ENCODE measurements at places on chromosomes 4 and X.

DNA sequence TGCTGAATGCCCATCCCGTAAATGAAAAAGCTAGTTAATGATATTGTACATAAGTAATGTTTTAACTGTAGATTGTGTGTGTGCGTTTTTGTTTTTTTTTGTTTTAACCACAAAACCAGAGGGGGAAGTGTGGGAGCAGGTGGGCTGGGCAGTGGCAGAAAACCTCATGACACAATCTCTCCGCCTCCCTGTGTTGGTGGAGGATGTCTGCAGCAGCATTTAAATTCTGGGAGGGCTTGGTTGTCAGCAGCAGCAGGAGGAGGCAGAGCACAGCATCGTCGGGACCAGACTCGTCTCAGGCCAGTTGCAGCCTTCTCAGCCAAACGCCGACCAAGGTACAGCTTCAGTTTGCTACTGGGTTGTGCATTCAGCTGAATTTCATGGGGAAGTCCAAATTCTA is at the start of gene SPP1:
Gene SPP1, plus strand, starts transcription at position 249 of the 400 bp plus-strand sequence. CDS start 1,182 bp downstream, outside the sequence.
- DNase-seq, result peak; percentile 29

GRCh38 chr4:24736066-24736465 is 59.3 kb upstream of the SOD3 start:
- no peak for DNase-seq

DNA sequence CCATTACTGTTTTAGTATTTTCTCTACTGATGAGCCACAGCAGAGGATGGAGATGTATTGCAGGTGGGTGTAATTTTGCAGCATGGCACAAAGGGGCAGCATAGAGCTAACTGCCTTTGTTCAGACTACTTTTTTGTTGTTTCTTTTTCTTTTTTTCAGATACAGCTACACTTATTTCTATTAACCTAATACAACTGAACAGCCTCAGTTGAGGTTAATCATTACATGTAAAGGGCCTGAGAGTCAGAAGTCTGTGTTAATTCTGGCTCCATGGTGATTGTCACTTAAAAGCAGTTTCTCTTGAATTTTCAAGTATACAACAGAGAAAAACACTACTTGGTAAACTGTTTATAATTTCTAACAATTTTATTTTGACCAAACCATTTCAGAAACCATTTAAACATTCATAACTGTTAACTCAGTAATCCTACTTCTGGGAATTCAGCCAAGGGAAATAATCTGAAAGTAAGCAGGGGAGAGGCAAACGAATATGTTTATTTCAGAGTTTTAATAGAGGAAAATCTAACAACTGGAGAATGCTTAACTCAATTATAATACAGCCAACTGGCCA is 13.9 kb upstream of the PPEF2 start:
- peak; percentile 50 for DNase-seq

- no peak for DNase-seq
Observed at GRCh38 chrX:11290416-11291102, 2.7 kb upstream of the AMELX start.

DNA sequence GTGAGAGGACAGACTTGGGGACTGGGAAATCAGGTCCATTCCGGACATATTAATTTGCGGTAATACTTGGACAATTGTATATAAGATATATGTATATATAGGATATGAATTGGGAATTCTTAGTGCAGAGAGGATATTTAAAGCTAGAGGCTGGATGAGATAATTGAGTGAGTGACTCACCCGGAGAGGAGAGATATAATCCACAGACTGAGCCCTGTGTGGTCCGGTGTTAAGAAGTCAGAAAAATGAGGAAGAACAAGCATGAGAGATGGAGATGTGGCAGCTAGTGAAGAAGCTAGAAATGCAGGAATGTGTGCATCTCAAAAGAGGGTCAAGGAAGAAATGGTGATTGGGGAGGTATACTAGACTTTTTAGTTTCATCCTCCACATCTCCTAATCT is 336.2 kb downstream of the SLC7A11 start:
- no peak for DNase-seq

DNA sequence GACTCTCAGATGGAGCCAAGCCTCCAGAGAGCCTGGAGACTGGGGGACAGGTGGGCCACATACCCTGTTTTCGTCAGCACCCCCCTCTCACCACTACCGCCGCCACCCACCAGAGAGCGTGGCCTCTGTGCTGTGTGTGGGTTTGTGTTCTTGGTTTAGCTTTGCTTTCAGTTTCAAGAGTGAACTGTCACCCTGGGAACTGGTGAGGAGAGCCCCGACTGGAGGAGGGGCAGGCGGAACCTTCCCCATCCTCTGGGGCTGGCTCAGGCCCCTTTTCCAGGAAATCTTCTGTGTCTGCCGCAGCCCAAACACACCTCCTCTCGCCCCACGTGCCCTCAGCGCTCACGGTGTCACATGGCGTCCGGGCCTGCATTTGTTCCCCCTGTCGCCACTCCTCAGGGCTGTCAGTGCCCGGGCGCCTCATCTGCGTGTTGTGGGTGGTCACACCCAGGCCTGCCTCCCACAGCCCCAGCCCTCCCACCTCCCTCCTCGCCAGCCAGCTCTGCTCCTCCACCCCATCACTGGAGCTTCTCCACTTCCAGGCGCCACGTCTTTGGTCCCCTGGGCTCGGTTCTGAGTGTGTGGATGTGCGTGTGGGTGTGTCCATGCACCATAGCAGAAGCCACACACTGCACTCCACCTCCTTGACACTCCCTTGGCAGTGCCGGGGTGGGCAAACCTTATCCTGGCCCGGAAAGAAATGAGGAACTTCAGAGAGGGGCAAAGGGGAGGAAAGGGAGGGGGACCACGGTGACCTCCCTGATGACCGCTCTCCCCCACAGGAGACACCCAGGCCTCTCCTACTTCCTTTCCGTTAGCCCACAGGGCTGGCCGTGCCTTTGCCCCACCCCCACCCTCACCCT is 27.8 kb downstream of the ELF4 start:
- DNase-seq, result no peak

- DNase-seq, result no peak
Observed at GRCh38 chr4:109928327-109929045, 15.8 kb downstream of the EGF start.

GRCh38 chrX:130211415-130212186 is 39.8 kb downstream of the RAB33A start:
- no peak for DNase-seq

DNA sequence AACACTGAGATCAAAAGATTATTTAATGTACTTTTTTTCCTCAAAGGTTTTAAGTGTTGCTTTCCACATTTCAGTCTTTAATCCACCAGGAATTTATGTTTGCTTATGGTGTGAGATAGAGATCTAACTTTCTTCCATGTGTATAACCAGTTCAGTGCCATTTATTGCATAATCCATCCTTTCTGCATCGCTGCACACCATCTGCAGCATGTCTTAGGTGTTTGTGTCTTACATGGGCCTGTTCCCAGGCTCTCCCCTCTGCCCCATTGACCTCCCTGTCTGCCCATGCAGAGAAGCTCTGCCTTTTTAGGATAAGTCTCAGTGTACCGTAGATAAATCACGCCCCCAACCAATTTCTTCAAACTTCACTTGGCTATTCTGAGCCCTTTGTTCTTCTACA is 30.3 kb downstream of the NSDHL start:
- no peak for DNase-seq

- DNase-seq, result no peak
Observed at GRCh38 chr4:7757501-7758471, 181.9 kb downstream of the AFAP1 start.

- DNase-seq, result no peak
Observed at GRCh38 chrX:2376166-2376565, 124.6 kb downstream of the DHRSX start.

DNA sequence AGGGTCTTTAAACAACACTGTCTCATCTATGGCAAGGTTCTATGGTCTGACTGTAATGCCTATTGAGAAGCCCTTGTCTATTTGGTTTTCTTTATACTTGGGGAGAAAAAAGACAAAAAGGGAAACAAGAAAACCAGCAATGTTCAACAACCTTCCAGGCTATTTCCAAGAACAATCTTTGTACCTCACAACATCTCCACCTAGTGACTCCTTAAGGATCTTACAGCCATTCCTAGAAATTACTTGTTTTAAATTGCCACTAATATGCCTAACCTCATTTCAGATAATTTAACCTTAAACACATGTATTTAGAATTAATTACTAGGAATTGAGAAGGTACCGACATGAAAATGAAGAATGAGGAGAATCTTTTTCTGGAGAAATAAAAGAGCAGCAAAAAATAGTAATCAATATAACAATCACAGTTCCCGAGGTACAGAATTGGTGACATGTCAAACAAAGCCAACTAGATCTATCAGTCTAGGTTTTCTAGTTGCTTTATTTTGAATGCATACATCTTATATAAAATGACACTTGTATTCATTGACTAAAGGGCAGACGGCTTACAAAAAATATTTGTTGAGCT is 1.6 kb upstream of the RBM46 start:
- no peak for DNase-seq

- DNase-seq, result no peak
Observed at GRCh38 chr4:12612876-12613275, 871.3 kb downstream of the RAB28 start.

GRCh38 chrX:8955511-8955910 is 78.4 kb downstream of the FAM9B start:
- no peak for DNase-seq

DNA sequence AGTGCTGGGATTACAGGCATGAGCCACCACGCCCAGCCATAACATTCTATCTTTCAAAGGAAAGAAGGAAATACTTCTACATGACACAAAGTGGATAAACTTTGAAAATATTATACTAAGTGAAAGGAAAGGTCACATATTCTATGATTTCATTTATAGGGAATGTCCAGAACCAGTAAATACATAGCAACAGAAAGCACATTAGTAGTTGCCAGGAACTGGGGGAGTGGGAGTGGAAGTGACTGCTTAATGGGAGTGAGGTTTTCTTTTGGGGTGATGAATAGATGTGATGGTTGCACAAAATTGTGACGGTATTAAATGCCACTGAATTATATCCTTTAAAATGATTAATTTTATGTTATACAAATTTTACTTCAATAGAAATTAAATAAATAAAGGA is 95.7 kb upstream of the IL15 start:
- no peak for DNase-seq

GRCh38 chr4:188971125-188971524 is 831.9 kb downstream of the TRIML1 start:
- DNase-seq, result no peak

- no peak for DNase-seq
Observed at GRCh38 chrX:12790885-12791256, 341 bp upstream of the PRPS2 start.

DNA sequence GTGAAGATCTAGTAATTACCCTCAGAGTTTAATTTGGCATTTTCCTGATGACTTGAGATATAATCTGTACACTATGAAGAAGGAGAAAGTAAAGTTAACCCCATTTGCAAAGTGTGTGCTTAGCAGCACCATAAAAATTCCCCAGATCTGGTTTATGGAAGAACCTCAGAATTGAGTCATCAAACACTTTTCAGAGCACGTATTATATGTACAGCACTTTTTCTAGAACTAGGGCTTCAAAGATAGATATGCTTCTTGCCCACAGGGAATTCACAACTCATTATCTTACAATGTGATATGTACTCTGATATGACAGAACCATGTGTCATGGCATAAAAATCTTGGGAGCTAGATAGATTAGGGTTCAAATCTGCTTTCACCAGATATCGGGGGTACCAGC is 150.9 kb downstream of the SLC10A7 start:
- DNase-seq, result no peak

- DNase-seq, result no peak
Observed at GRCh38 chr4:25861951-25862410, 807 bp downstream of the SEL1L3 start.

- DNase-seq, result no peak
Observed at GRCh38 chr4:150140774-150141400, 62.6 kb downstream of the DCLK2 start.

GRCh38 chr4:176367771-176368465 is 48.2 kb downstream of the SPCS3 start:
- no peak for DNase-seq

DNA sequence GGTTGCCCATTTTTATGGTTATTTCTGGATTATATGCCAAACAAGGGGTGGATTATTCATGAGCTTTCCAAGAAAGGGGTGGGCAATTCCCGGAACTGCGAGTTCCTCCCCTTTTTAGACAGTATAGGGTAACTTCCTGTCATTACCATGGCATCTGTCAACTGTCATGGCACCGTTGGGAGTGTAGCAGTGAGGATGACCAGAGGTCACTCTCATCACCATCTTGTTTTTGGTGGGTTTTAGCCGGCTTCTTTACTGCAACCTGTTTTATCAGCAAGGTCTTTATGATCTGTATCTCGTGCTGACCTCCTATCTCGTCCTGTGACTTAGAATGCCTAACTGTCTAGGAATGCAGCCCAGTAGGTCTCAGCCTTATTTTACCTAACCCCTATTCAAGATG is 57.6 kb downstream of the SH3KBP1 start:
- no peak for DNase-seq

GRCh38 chrX:87045352-87045751 is 472.2 kb upstream of the KLHL4 start:
- DNase-seq, result no peak

DNA sequence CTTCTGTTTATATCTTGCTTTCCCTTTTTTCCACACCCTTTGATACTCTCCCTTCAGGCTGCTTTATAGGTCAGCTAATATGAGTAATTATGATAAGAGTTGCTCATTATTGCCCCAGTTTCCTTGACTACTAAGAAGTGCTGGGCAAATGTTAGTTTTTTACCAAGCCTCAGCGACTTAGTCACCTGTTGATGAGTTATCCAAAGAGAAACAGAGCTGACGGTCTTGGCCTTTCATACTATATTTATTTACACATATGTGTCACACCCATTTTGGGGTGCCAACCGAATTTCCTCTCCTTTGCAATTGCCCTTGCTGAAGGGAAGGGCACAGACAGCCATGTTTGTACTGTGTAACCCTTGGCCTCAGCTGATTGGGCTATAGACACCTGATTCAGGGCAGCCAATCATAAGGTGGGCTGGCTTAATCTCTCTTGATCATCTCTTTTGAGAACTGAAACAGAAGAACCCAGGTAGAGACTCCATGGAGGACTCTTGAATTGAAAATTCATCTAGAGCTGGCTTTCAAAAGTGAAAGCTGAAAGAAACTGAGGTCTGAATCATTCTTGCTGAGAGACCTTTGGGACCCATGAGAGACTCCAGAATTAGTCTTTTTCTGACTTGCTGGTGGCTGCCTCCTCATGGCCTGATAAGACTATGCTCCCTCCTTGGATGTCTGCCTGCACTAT is 111.7 kb upstream of the RPS6KA3 start:
- DNase-seq, result no peak

DNA sequence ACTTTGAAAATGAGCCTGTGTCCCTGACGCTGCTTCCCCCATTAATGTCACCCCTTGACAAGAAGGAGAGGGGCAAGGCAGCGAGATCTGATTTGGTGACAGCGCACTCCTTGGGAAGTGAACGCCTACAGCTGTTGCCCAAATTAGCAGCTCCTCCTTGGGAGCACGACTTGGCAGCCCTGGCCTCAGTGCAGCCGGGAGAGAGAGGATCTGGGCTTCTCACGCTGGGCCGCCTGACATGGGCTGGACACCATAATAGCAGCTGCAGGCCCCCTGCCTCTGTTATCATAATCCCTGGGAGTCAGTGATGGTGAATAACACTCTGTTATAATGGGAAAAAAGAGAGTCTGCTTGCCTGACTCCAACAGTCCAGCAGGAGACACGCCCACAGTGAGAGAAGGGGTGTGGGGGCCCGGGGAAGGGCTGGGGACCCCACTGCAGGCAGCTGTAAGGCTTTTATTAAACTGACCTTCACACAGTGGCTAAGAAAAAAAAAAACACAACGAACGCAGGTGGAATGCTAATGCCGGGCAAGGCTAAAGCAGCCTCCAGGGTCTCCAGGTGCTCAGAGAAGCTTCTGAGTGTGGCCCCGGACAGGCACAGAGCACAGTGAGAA is 73.3 kb downstream of the PSAPL1 start:
- no peak for DNase-seq
